ENCODE measurements at places on chromosomes 12 and 14.

DNA sequence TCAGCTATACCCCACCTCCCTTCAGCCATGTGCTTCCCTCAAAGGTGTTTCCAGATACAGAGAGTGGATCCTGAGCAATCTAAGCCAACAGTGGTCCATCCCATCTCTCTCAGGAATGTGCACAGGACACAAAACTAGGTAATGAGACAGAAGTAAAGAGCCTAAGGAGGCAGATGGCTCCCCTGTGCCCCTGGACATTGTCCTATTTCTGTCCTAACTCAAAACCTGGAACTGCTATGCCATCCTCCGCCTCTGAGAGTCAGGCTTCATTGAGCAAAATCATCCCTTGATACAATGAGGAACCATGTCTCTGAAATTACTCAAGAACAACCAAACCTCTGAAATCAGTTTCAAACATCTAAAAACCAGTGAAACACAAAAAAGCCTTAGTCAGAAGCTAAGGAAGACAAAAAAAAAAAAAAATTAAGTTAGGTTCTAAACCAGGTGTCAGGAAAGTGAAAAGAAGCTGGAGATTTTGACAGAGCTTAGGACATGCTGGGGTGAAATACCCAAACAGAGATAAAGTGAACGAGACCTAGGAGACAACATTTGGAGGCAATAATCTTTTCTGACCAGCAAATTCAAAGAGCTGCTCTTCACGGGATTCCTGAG, 200.3 kb upstream of the PLEKHG7 start:
- no peak for DNase-seq

DNA sequence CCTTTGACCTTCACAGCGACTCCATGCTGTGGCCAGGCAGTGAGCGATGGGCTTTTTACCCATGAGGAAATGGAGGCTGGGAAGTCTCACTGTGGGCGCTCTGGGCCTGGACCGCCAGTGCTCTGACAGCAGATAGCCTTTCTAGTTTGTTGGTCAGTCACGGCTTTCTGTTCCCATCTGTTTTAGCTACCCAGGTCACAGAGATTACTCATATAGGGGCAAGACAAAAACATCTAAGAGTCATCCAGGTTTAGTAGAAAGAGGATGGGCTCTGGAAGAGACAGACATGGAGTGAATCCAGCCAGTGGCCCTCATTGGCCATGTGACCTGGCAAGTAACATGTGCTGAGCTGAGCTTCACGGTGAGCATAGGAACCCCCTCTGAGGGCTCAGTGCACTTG, 68.6 kb downstream of the MARK3 start:
- no peak for DNase-seq

DNA sequence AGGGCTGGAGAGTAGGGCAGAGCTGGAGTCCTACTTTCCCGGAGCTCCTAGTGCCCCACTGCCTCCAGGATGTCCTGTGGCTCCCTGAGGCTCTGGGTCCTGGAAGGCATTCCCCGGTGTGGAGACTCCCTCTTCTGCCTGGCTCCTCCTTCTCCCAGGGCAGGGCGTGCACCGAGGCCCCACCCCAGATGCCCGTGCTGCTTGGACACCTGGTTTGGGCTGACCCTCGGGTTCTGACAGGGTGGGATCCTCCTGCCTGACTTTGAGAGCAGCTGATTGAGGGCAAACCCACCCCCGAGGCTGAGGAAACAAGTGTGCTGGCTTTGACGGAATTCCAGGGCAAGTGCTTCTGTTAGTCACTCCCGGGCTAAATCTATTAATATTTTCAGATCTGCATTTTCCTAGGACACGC, 15.4 kb downstream of the TEAD4 start:
- no peak for DNase-seq

DNA sequence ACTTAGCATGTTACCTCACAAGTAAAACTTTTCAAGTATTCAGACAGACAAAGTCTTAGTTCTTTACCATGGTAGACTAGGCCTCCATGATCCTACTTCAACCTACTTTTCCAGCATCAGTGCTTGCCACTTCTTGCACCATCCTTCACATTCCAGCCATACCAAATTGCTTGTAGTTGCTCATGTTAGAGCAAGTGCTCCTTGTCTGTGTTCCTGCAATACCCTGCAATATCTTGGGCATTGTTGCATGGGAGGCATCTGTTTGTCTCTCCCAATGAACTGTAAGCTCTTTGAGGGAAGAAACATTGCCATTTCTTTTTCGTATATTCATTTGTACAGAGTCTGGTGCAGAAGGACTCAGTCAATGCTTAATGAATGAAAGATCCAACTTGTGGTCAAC, 78.0 kb downstream of the SRGAP1 start:
- DNase-seq, result no peak

GRCh38 chr14:65080960-65081747, 21.2 kb downstream of the MAX start:
- no peak for DNase-seq

All from activated gamma-delta T cell treated with Interleukin-2 at 50 U/mL for 16 hours (primary cell).